ENCODE measurements at places on chromosomes 5 and 9.
A peak's percentile ranks its signal among the peaks of the same experiment; 100 is the strongest.

- DNase-seq, result no peak
Measured at GRCh38 chr5:75037106-75037505, 15.3 kb downstream of the GCNT4 start.

- no peak for DNase-seq
Measured at GRCh38 chr5:65203746-65204145, 278.0 kb downstream of the ADAMTS6 start.

DNA sequence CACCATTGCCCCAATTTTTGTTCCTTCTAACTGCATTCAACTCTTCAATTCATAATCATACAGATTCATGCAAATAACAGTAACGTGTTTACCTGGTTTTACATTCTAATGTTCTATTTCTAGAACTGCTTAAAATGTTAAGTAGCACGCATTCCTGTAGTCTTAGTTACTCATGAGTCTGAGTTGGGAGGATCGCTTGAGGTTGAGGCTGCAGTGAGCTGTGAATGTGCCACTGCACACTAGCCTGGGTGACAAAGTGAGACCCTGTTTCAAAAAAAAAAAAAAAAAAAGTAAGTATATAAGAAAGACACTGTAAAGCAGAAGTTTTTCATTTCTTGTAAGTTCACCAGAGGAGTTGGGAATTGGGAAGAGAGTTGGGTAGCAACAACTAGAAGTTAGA, 105.9 kb downstream of the F2RL2 start:
- DNase-seq, result no peak

DNA sequence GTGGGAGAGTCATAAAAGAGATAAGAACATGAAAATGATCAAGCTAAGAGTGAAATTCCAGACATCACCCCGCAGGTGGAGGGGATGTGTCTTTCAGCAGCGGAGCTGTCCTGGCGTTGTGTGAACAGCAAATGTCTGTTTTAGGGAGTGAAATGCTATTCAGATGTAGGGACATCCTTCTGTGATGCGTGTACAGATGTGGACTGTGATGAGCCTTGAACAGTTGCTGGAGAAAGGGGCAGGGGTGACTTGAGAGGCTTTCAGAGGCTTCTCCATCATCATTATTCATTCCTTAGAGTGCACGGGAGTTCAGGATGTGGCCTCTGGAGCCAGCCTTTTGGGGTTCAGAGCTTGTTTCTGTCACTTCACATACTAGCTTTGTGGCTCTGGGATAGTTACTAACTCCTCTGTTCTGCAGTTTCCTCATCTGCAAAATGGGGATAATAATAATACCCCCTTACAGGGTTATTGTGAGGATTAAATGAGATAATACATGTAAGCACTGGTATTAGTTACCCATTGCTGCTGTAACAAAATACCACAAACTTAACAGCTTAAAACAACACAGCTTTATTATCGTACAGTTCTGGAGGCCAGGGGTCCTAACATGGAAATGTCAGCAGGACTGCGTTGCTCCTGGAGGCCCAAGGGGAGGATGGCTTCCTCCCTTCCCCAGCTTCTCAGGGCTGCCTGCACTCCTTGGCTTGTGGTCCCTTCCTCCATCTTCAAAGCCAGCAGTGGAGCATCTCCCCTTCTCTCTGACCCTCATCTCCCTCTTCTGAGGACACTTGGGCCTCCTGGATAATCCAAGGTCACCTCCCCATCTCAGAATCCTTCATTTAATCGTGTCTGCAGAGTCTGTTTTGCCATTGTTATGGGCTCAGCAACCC, 9.4 kb downstream of the TRAF1 start:
- no peak for DNase-seq

DNA sequence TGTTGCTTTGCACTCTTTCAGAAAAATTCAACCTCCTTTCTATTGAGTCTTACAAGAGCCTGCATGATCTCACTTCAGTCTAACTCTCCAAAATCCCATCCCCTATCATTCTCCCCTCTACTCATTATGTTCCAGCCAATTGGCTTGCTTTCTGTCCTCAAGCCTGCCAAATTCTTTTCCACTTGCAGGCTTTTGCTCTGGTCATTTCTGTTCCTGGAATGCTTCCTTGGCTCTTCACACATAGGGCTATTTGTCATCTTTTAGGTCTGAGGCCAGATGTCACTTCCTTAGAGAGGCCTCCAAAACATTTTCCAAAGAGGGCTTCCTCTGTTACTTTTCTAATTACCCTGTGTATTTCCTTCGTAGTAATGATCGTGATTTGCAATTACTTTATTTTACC, 11.8 kb upstream of the CHD1 start:
- no peak for DNase-seq

- DNase-seq, result no peak
Measured at GRCh38 chr9:113715086-113715485, 161.0 kb upstream of the ZNF618 start.

GRCh38 chr5:24351285-24351684, 293.5 kb downstream of the CDH10 start:
- DNase-seq, result no peak

DNA sequence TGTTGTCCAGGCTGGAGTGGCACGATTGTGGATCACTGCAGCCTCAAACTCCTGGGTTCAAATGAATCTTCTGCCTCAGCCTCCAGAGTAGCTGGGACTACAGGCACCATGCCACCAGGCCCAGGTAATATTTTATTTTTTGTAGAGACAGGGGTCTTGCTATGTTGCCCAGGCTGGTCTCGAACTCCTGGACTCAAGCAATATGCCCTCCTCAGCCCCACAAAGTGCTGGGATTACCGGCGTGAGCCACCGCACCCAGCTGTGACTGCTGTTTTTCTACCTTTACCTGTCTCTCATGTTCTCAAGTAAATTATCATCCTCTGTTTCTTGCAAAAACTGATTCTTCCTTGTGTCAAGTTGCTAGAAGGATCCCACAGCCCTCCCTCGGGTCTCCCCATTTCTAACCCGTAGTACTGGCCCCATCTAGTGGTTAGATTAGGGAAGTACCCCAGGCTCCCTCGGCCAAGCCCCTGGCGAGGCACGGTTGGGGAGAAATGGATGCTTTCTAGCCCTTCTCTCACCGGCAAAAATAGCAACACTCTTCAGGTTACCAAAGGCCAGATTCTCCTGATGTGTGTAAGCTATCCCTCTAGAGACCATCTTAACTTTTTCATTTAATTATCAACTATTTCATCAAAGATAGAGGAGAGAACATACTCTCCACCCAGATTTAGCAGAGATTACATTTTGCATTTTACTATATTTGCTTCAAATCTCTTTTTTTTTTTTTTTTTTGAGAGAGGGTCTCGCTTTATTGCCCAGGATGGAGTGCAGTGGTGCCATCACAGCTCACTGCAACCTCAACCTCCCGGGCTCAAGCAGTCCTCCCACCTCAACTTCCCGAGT, 19.2 kb upstream of the TOR1B start:
- DNase-seq, result peak; percentile 63

DNA sequence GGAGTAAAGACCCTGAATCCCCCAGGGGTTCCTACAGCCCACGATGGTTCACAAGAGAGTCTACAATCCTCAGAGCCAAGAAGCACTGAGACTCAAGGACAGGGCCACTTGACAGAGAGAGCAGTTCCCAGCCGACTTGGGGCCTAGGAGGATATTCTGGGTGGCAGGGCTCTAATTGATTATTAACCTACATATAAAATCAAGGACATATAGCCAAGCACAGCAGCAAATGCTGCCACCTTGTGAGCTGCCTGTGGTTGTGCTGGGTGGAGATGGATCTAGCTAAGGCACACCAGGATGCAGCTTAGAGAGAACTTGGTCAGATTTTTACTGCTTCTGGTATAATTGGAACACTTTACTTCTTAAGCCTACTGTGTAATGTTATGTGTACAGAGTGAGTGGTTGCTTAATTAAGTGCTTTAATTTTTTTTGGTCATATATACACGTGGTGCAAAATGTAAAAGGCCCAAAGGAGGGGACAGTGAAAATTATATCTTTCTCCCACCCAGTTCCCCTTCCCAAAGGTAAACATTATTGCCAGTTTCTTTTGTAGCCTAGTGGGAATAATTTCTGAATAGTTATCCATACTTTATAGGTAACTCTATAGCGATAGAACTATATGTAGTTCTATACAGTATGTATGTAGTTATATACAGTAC, 78.8 kb downstream of the F2RL2 start:
- no peak for DNase-seq

GRCh38 chr5:90994796-90995195, 388.3 kb downstream of the ARRDC3 start:
- no peak for DNase-seq

DNA sequence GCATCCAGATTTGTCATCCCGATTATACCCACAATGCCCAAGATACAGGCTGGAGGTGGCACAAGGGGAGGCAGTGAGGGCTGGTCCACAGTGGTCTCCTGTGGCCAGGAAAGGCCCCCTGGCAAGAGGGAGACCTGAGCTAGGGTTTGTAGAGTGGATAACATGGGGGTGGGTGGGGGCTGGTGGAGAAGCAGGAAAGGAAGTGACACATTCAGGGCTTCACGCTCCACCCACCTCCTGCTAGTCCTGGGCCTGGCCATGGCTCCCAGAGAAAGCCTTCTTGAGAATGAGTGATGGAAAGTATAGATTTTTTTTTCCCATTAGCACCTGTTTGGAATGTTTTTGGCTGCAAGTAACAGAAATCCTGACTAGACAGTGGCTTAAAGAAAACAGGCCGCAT, 81.3 kb downstream of the ANKRD33B start:
- no peak for DNase-seq

DNA sequence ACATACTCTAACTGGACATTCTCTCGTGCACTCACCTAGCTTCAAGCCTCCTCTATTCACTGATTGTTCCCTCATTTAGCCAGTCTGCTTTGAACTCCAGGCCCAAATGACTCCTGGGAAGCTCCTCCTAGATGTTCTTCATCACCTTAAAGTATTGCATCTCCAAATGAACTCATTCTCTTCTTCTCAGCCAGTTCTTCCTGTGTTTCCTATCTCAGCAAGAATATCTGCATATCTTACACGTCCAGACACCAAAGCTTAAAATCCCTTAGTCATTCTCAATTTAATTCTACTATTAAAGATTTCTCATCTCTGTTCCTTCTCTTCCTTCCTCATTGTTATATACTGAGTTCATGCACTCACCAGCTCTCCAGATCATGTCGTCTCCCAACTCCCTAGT, 118.6 kb upstream of the DAB2 start:
- DNase-seq, result no peak

GRCh38 chr9:124869986-124870560, 8.1 kb downstream of the ARPC5L start:
- no peak for DNase-seq

DNA sequence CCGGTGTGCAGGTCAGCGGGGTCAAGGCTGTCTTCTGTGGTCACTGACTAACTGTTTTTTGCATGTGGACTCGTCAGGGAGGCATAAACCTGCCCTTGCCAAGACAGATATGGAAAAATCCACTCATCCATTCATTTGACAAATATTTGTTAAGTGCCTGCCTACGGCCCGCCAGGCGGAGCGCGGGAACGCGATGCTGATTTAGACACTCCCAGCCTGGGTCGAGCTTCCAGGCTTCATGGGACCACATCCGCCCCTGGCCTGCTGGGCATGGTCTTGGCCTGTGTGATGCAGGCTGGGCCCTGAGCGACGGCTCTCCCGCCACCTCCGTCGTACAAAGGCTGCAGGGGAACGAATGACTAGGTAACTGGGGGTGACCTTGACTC, 18.1 kb downstream of the MYMK start:
- DNase-seq, result no peak

DNA sequence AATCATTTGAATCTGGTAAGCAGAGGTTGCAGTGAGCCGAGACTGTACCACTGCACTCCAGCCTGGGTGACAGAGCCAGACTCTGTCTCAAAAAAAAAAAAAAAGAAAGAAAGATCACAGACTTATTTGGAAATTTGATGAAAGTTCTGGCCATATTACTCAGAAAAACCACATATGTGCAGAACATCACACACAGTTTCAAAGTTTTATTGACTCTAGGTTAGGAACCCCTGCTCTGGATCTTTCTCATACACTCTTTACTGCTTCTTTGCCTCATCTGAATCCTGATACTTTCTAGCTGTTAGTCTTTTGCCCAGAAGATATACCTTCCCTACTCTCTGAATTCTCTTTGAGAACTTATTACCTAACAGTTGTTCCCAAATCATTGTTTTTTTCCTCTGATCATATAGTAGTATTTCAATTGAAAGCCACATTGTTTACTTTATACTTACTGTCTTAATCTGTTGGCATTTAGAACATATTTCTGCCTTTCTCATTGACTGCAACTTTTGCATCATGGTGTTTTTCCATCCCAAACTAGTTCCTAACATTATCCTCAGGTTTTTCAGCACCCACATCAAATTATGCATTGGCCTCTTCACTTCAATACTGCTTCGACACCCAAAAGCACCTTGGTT, 68.7 kb downstream of the LNPEP start:
- DNase-seq, result no peak

DNA sequence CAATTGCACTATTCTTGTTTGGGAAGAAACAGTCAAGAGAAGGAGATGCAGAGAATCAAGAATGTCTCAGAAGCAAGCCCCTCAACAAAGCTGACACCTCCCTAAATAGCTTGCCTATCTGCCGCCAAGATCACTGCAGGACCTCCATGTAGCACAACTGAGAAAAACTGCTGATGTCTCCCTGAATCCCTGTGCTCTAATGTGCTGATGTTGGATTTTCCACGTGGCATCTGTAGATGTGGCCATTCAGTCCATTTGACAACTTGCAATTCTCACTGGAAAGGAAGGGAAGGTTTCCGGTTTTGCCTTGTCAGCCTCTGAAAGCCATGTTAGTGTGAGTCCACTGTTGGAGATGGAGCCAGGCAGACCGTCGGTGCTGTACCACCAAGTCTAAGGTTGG, 374.0 kb downstream of the DIRAS2 start:
- no peak for DNase-seq

DNA sequence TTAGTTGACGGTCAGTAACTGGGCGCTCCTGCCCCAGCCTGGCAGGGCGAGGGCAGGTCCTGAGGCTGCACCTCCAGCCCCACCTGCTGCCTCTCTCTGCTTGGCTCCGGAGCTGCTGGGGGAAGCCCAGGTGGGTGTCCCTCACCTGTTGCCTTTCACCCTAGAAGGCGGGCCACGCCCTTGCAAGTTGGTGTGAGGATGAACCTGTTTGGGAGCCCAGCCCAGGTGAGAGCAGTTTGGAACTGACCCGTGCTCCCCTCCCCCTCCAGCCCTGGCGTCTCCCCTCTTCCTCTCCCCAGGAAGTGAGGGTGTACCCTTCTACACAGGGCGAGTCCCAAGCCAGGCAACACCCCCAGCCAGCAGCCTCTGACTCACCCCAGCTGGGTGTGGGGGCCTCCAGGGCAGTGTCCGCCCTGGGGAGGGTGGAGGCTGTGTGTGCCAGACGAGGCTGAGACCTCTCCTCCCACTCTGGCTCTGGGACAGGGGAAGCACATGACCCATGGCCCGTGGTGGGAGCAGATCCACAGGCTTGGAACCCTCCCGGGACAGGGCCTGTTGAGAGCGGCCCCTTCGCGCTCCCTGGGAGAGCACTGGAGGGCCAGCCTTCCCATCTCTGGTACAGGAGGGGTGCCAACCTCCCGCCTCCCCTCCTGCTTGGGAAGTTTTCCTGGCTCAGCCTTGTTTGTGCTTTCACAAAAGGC, 10.4 kb downstream of the LRRC8A start:
- DNase-seq, result no peak

DNA sequence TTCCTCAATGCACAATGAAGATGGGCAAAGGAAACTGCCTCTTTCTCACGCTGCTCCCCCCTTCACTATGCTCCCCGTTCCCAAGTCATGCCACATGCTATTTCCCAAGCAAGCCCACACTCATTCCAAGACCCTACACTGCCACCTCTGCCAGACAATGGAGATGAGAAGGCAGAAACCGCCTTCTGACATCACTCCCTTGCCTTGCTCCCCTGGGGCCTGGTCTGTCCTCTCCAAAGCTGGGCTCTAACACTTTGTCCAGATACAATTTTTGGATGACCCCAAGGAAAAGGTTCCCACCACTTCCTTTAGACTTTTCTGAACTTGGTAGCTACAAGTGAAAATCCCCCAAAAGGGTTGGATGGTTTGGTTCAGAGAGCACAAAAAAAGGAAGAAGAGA, 7.2 kb upstream of the ADRA1B start:
- no peak for DNase-seq
